ENCODE measurements at places on chromosomes 2 and 18.

GRCh38 chr2:136324966-136325365, 207.0 kb upstream of the CXCR4 start:
- no peak for DNase-seq

DNA sequence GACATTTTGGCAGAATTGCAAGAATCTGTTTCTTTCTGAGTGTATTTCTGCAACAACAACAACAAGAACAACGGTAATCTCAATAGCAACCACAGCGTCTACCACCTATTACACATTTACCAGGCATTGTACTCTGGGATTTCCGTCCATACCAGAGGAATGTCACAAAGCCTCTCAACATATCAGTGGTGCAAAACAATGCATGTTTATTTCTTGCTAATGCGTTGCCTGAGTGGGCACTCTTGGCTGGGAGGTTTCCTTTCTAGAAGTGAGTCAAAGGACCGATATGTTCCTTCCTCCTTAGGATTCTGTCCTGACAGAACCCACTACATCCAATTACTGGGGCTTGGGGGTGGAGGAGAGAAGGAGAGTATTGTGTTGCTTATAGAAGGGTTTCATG, 585.6 kb downstream of the TSN start:
- no peak for DNase-seq

DNA sequence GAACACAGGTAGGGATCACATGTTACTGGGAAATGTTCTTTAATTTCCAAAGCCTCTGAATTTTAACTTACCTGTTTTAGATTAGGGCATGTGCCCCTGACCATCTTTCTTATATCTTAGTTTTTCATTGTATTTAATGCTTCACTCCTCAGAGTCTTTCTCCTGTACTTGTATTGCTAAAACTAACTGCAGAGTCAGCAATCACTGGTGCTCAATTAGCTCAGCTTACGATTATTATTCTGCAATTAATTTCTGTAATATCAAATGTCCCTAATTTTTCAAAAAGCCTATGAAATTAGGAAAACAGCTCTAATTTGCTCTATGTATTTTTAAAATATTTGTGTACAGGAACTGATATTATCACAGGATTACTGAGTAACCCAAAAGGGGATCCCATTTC, 693.2 kb upstream of the SLC8A1 start:
- no peak for DNase-seq

DNA sequence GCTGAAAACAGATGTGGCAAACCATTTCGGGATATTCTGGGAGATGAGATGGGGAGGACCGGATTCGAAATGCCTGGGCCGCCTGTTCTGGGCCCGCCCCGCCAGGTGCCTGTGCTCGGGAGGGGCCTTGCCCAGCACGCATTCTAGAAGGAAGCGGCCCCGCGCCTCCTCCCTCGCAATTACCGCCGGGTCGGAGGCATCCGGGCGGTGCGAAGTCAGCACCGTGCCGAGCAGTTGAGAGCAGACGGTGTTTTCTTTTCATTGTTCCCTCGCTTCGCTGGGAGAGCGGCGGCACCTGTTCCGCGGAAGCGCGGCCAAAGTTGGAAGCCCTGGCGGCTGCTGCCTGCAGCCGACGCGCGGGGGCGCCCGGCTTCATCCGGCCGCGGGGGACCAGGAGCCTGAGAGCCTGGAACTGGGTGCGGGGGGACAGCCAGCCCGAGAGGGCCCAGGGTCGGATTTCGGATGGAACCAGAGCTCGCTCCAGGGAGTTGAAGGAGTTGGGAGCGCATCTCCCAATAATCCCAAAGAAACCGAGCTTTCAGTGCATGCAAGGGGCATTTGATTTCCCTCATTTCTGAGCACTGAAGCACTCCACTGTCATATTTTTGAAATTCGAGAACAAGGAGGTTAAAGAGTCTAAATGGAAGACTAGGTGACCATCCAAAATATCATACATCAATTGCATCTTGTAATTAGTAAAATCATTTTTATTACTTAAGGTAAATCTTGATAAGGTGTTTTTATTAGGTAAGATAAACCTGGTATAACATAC, 241.8 kb upstream of the RAB12 start:
- no peak for DNase-seq
